ENCODE measurements at places on chromosomes 13 and 19.
A peak's percentile ranks its signal among the peaks of the same experiment; 100 is the strongest.

- no peak for DNase-seq
These were observed 149.0 kb downstream of the LMO7 start for GRCh38 chr13:75785130-75785529.

DNA sequence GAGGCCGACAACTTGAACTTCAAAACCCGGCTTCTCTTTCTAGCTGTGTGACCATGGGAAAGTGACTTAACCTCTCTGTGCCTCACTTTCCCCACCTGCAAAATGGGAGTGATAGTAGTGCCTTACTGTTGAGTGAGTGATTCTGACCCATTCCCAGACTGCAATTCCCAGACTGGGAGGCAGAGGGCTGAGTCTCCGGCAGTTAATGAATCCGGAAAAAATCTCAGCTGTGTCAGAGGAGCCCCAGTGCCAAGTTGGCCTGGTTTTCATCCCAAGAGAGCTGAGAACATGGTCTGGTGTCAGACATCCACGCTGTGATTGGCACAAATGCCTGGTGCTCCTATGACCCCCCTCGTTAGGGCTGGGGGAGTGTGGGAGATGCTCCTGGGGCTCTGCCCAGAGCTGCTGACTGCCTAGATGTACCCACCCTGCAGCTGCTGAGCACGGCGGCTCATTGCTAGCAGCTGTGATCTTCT lies 50.0 kb downstream of the PIN1 start:
- no peak for DNase-seq

- no peak for DNase-seq
These were observed 26.8 kb upstream of the LRCH1 start for GRCh38 chr13:46526100-46526735.

DNA sequence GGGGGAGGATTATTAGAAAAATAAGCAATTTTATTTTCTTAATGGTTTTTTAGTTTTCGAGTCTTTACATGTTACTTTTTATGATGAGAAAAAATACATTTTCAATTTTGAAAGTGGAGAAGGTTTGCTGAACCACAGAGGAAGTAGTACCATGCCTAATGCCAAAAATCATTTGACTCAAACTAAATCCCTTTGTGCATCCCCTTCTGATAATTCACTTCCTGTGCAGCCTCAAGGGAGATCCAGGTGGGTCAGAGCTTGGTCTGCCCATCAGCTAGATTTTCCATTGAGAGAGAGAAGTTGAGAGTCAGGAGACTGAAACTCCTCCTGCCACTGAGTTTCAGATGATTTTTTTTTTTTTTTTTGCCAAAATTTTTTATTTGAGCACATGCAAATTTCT lies 571.7 kb downstream of the LIG4 start:
- no peak for DNase-seq

- DNase-seq, result no peak
These were observed 66.7 kb downstream of the CDADC1 start for GRCh38 chr13:49314344-49314882.

- no peak for DNase-seq
These were observed 38.3 kb downstream of the COL4A1 start for GRCh38 chr13:110268576-110269185.

- DNase-seq, result peak; percentile 15
These were observed 8.5 kb downstream of the CDX2 start for GRCh38 chr13:27960362-27961226.

GRCh38 chr19:47495478-47496372 lies 11.7 kb upstream of the KPTN start:
- DNase-seq, result no peak

- DNase-seq, result no peak
These were observed 1.9 kb upstream of the CCNP start for GRCh38 chr19:40228346-40228745.

- DNase-seq, result no peak
These were observed 664 bp downstream of the IRF3 start for GRCh38 chr19:49665036-49665350.

DNA sequence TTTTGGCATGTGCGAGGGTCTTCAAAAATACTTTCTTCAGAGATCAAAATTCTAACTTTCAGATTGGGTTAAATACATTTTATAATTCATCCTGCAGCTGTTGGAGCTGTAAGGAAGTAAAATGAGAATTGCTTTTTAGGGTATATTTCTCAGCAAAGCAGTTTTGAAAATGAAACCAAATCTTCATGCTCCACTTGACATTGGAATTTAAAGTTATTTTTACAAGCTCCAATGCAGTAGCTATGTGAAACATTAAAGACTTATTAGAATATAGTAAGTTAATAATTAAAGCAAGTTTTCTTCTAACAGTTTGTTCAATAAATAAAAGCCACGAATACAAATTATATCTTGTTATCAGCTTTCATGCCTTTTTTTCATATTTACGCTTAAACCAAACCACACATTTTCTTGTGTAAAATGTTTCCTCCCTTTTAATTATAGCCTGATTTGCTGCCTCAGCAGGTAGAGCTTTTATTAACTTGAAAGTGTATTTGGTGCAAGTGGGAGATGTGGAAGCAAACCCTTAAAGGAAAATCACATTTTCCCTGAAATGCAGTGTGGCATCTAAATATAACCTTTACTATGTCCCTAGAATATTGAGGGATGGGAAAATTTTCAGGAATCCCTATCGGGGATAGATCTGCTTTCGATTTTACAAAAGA lies 12.4 kb upstream of the MICU2 start:
- no peak for DNase-seq

DNA sequence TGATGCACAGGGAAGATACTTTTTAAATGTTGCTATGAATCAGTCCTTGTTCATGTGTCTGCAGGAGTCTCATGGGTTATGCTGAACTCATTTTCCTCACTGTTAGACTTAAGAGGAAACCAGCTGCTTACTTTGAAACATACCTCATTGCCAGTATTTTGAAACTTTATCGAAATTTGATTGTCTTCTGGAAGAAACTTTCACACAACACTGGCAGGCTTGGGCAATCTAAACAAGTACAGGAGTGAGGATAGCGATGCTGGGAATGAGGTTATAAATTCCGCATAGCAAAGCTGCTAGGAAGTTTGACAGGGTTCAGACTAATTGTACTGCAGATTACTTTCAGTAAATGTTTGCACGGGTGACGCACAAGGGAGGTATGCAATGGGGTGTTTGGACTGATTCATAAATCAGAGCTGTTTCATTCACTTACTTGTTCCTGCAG lies 245.7 kb downstream of the DNAJC15 start:
- no peak for DNase-seq

GRCh38 chr13:30145709-30146367 lies 161.5 kb downstream of the KATNAL1 start:
- peak; percentile 59 for DNase-seq

DNA sequence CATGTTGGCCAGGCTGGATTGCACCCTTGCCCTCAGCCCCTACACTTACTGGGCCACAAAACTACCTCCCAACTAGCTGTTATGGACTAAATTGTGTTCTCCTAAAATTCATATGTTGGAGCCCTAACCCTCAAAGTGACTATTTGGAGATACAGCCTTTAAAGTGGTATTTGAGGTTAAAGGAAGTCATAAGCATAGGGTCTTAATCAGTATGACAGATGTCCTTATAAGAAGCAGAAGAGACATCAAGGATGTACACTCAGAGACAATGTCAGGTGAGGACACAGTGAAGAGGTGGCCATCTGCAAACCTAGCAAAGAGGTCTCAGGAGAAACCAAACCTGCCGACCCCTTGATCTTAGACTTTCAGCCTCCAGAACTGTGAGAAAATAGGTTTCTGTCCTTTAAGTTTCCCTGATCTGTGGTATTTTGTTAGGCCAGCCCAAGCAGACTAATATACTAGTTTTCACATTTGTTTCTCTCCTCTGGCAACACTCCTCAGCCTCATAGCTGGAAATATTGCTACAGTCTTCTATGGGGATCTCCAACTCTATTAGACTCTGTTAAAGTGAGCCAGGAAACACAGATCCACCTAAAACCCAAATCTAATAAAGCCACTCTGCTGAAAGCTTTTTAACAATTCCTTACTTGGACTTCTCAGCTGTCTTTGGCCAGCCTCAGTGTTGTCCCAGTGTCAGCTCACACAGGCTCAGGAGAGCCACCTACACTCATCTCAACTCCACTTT lies 256.5 kb downstream of the TBC1D4 start:
- no peak for DNase-seq

- DNase-seq, result no peak
These were observed 1.6 kb downstream of the SIX5 start for GRCh38 chr19:45767410-45767880.

- DNase-seq, result no peak
These were observed 301 bp upstream of the ZNF610 start for GRCh38 chr19:52335768-52336116.

GRCh38 chr19:6412447-6413091 lies 12.0 kb downstream of the KHSRP start:
- DNase-seq, result peak; percentile 50

DNA sequence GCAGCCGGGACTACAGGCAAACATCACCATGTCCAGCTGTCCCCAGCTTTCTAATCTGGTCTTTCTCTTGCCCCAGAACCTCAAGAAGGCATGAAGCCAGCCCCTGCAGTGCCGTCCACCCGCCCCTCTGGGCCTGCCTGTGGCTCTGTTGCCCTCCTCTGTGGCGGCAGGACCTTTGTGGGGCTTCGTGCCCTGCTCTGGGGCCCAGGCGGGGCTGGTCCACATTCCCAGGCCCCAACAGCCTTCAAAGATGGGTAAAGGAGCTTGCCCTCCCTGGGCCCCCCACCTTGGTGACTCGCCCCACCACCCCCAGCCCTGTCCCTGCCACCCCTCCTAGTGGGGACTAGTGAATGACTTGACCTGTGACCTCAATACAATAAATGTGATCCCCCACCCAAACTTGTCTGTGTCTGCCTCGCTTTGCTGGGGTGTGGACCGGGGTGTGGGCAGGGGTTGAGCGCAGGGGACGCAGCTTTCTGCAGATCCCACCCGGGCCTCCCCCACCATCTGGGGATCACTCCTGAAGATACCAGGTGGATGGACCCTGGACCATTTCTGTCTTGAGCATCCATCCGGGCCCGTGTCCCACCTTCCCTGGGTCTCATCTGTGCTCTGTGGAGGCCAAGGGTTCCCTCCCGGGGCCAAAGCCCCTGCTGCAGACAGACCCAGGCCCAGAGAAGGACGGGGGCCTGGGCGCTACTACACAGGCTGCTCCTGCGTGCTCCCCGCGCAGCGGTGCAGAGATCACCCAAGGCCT lies 15.3 kb downstream of the PRKCSH start:
- no peak for DNase-seq

GRCh38 chr19:12720851-12721655 lies 2.7 kb downstream of the TNPO2 start:
- peak; percentile 21 for DNase-seq

- no peak for DNase-seq
These were observed 329.8 kb upstream of the GPC6 start for GRCh38 chr13:92896842-92897241.

DNA sequence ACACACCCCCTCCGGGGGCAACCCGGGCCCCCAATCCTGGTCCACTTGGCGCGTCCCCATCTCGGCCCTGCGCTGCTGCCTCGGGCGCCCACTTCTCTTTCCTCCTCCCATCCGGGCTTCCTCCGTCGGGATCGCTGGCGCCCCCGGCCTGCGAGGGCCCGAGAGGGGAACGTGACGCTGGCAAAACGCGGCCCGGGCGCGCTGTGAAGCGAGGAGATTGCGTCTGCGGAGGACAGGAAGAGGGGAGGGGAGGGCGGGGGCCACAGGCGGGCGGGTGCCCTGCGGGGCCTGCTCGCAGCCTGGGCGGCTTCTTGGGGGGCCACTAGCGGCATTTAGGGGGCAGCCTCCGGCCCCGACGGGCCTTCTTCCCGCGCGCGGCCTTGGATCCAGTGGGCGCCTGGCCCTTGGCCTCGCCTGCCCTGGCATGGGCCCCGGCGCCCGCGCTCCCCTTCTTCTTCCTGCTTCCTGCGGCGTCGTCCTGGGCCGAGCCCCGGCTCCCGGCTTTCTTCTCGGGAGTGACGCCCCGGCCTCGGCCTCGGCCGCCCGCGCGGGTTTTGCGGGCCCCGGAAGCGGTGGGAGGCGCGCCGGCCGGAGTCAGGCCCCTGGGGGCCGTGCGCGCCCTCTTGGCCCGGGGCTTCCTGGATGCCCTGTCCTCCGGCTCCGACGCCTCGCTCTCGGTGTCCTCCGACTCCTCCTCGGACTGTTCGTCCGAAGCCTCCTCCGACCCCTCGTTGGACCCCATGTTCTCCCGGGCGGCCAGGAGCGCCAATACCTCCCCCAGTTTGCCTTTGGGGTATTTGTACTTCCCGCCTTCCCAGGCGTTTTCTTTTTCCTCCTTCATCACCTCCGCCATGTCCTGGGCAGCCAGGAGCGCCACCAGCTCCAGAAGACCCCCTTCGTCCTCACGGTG lies 2.2 kb downstream of the PNMA8B start:
- peak; percentile 26 for DNase-seq

DNA sequence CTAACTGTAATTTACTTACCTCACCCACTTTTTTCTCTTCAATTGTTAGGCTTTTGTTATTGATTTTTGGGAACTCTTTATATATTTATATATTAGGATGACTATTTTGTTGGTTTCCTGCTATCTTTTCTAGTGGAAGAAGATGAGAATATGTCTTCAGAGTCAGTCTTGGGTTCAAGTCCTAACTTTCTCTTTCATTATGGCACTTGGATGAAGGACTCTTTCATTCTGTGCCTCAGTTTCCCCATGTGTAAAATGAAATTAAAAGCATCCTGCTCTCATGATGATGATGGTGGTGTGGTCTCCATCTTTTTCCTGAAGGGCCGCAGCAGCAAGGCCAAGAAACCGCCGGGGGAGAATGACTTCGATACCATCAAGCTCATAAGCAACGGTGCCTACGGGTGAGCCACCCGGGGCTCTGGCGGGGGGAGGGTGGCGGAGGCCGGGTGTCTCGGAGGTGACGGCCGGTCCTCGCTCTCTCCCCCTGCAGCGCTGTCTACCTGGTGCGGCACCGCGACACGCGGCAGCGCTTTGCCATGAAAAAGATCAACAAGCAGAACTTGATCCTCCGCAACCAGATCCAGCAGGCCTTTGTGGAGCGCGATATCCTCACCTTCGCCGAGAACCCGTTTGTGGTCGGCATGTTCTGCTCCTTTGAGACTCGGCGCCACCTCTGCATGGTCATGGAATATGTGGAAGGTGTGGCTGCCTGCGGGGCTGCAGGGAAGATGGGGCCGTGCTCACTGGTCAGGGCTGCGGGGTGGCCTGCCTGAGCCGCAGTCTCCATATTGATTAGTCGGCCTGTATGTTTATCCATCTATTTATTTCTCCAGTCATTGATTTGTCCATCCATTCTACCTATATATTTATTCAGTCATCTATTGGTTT lies 20.0 kb downstream of the MAST1 start:
- no peak for DNase-seq

- DNase-seq, result no peak
These were observed 53.7 kb upstream of the MAB21L1 start for GRCh38 chr13:35530147-35530546.

GRCh38 chr19:27858981-27859581 lies 1353.9 kb downstream of the UQCRFS1 start:
- DNase-seq, result no peak

GRCh38 chr19:34350161-34350561 lies 14.8 kb upstream of the GPI start:
- DNase-seq, result peak; percentile 63

- no peak for DNase-seq
These were observed 536 bp downstream of the UBA2 start for GRCh38 chr19:34428549-34429285.

DNA sequence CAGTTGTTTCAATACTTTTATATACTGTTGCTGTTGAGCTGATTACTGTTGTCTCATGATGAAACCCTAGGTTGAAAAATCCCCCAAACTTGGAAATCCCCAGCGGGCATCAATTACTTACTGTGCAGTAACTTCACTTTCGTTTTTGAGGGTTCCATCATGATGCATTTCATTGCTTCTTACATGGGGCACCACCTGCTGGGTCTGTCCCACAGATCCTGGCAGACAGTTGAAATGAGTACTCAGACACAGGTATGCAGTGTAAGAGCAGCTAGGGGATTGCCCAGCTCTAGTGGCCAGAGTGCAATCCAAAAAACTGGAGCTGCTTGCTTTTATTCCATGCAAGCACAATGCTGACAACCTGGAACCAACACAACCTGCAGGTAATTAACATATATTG lies 132.5 kb upstream of the ZNF91 start:
- DNase-seq, result peak; percentile 7

Data from activated naive CD4-positive, alpha-beta T cell treated with Interleukin-2 at 50 U/mL for 16 hours (primary cell).